Stimulated activated CD4-positive, alpha-beta T cell treated with anti-CD3 and anti-CD28 coated beads, Interleukin-2, amount 100 ng/mL, for 24 hours (primary cell): ENCODE measurements at places on chromosomes 2 and 18.

GRCh38 chr2:205198140-205198525, 484.2 kb upstream of the NRP2 start:
- no peak for DNase-seq

GRCh38 chr2:7515327-7515726, 598.1 kb downstream of the RNF144A start:
- DNase-seq: no peak

- DNase-seq: no peak
Observed at GRCh38 chr2:159217676-159218075, 68.8 kb downstream of the WDSUB1 start.

GRCh38 chr2:241458687-241459086, 49.7 kb downstream of the STK25 start:
- no peak for DNase-seq

DNA sequence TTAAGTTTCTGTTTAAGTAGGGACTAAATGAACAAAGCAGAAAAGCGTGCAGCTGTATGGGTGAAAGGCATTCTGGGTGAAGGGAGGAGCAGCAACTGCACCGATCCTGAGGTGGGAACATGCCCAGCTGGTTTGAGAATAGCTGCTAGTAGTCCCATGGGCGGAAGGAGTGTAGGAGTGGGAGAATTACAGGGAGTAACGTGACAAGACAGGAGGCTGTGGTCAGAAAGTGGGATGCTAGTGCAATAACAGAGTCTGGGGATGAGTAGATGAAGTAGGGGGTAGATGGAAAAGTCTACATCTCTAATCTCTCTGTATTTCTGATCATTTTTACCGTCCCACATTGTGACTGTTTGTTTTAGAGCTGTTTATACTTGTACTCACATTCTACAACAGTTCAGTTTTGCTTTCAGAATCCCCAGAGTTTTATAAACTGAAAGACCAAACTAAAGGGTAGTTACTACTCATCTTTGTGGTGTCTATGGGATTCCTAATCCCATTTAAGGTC, 118.9 kb downstream of the LCLAT1 start:
- DNase-seq: peak; percentile 18

GRCh38 chr2:209840434-209840833, 68.8 kb downstream of the UNC80 start:
- no peak for DNase-seq

DNA sequence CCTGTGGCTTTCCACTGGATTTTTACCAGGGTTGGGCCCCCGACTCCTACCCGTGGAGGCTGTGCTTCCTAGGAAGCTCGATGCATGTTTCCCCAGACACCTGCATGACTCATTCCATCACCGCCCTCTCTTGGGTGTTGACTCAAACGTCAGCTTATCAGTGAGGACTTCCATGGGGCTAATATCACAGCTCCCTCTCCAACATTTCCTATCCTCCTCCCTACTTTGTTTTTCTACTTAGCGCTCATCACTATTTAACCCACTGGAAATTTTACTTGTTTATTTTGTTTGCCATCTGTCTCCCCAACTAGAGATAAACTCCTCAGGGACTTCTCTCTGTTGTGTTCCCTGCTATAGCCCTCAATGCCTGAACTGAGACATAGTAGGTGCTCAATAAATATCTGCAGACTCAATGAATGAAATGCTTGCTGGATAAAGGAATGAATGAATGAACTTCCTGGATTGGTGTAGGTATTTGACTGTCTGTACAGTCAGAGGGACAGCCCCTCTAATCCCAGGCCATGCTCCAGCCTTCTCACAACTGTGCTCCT, 89.7 kb upstream of the MSH2 start:
- no peak for DNase-seq

GRCh38 chr2:10614939-10615338, 74.8 kb downstream of the NOL10 start:
- no peak for DNase-seq

GRCh38 chr18:21194871-21195771, 46.9 kb upstream of the GREB1L start:
- DNase-seq: no peak

GRCh38 chr2:188176620-188177019, 115.1 kb upstream of the GULP1 start:
- DNase-seq: no peak

GRCh38 chr18:24736662-24737330, 276.4 kb downstream of the HRH4 start:
- DNase-seq: no peak

- no peak for DNase-seq
Observed at GRCh38 chr2:150042500-150043171, 444.8 kb downstream of the RND3 start.

- no peak for DNase-seq
Observed at GRCh38 chr2:231343006-231343710, 52.4 kb upstream of the B3GNT7 start.

GRCh38 chr2:121345887-121346286, 60.9 kb upstream of the TFCP2L1 start:
- DNase-seq: no peak

DNA sequence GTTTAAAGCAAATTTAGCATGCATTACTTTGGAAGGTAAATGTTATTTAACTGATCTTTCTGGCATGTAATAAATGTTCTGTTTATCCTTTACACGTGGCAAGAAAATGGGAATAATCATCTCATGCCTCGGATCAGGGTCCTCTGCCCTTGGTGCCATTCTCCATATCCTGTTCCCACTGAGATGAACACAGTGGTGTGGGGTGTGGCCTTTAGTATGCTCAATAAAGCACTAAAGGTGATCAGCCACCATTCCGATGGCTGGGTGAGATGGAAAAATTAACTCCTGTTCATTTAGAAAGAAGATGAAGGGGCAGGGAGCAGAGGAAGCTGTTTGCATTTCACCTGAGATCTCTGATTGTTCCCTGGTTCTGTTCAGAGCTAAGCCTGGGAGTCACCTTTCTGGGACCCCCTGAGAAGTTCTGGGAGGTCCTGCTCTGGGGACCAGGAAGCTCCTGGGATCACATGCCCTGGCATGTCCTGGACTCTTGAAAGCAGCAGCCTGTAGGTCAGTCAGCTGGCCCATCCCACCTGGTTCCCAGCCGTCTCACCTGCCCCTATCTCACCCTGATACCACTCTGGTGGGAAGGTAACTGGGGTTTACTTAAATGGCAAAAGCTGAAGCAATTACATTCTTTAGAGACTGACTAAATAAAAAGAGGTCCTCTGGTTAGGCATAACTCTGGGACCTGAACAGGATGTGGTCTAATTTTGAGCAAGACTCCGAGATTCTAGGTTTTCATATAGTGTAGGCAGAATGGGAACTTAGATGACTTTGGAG, 288.9 kb upstream of the EPAS1 start:
- no peak for DNase-seq

DNA sequence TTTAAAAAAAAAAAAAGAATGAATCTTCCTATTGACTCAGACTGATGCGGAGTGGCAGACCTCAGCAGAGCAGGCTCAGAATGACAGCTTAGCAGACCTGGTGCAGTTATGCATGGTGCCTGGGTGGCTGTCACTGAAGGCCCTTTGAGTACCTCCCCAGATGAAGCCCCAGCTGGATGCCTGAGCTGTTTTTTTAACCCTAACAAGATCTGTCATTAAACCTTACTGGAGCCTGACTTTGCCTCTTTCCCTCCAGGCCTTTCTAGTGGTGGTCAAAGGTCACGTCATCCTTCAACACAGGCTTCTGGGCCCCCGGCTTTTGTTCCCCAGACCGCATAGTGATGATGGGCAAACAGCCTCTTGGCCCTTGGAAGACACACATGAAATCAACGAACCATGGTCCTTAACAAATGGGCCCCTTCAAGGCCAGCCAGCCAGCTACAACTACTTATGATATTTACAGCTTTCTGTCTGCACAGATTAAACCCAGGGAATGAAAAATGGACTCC, 138.3 kb upstream of the CYP1B1 start:
- DNase-seq: no peak

GRCh38 chr2:104849101-104849500, 4.8 kb upstream of the POU3F3 start:
- no peak for DNase-seq

DNA sequence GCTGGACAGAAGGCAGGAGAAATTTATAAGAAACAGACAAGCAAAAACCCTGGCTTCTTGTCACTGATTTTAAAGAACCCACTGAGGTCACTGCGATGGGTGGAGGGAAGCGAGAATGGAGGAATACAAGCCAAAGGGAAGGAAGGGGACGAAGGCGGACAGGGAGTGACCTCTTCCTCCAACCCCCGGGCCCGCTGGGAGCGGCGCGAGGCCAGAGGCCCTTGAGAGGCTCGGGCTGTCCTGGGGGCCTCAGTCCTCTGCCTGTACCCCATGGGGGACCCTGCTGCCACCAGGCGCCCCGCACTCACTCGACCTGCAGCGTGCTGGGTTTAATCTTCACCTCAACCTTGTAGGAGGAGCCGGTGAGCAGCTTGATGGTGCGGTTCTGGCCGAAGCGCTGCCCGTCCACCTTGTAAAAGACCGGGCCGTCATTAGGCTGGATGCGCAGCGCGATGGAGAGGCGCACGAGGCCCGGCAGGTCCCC, 793 bp downstream of the CNRIP1 start:
- DNase-seq: no peak

DNA sequence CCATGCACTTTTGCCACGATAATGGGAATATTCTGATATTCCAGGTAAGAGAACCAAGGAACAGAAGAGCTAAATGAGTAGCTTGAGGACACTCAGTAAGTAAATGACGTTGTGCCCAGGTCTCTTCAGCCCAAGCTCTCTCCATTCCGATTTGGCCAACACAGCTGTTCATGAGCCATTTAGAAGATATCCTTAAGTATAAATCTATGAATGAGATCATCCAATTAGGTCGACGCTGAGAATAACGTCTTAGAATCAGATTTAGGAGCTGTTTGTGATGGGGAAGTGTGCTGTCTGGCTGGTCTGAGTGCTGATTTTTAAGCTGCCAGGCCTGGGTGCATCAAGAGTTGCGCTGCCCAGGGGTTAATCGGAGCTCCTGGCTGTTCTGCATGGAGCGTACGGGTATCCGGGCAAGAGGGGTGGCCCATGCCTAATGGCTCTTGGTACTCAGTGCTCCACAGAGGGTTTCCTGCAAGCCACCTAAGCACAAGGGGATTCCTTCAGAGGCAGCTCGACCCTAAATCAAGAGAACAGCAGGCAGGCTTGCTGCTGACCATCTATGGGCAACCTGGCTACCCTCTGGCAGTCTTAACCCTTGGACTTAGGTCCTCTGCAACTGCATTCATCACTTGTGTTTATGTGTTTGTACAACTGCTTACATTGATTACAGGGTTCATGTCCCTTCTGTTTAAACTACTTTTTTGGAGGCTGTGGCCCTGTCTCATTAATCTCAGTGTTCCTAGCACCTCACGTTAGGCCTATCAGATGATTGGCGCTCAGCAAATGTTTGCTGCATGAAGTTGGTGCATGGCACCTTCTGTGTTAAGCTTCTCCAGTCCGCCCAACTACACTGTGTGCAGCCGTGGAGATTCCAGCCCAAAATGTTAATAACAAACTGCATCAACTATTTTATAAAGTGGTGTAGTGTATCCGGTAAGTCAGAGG, 31.9 kb downstream of the SOX11 start:
- no peak for DNase-seq

GRCh38 chr18:63257453-63257852, 62.1 kb downstream of the BCL2 start:
- no peak for DNase-seq

- peak; percentile 53 for DNase-seq
Observed at GRCh38 chr2:147182260-147182659, 662.6 kb upstream of the ACVR2A start.

GRCh38 chr2:48356701-48357325, 173.1 kb upstream of the STON1 start:
- no peak for DNase-seq

- no peak for DNase-seq
Observed at GRCh38 chr2:60880643-60881046, 729 bp upstream of the REL start.

DNA sequence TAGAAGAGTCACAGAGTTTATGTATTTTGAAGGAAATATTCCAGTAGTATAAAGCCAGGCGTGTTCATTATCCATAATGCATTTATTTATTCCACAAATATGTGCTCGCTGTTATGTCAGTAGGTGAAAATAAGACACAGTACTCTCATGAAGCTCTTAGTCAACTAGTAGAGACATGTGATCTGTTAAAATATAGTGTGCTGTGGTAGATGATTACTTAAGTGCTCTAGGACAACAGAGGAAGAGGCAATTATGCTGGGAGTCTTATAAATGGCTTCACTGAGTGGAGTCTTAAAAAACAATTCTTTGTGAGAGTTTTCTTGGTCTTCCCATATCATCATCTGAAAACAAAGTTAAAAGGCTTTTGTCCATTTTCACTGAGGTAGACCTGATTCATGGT, 457.3 kb downstream of the XIRP2 start:
- no peak for DNase-seq
